ENCODE measurements at places on chromosomes 1 and 21.

DNA sequence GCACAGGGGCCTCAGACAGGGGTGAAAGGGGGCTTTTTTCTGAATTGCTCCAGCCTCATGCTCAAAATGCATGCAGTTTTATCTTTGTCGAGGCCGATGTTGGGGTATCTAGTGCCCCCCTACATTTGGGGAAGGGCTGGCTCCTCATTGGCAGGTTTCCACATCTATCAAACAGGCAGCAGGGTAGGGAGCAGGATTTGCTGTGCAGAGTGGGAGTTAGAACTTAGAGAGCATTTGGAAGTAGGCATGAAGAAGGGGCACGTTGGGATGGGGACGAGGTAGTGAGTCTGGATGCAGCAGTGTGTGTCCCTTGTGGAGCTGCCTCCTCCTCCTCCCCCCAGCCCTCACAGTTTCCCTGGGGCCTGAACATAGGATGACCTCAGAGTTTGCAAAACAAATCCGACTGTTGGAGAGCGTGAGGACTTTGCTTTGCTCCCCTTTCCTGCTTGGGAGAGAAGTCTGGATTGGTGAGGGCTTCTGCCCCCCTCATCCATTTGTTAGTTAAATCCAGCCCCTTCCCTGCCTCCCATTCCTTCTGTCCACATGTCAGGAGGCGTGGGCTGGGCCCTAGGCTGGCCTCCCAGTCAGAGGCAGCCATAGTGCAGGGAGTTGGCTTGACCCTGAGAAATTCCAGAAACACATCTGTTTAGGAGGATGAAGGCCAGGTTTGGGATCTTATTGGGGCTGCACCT lies 36.9 kb upstream of the GPR37L1 start:
- DNase-seq = no peak

- DNase-seq = no peak
Measured at GRCh38 chr21:44329086-44329889, 9.9 kb downstream of the CFAP410 start.

- DNase-seq = peak; percentile 58
Measured at GRCh38 chr1:21508580-21509350, 458 bp upstream of the ALPL start.

DNA sequence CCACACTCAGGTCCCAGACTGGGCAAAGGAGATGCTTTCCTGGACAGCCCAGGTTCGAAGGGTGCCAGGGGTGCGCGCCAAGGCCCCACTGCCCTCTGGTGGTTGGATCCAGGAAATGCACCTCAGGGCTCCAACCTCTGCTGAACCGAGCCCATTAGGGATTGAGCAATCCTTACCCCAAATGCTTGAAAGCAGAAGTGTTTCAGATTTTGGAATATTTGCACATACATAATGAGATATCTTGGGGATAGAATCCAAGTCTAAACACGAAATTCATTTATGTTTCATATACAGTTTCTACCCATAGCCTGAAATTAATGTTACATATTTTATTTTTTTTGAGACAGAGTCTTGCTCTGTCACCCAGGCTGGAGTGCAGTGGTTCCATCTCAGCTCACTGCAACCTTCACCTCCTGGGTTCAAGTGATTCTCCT lies 57.4 kb downstream of the SLC9A1 start:
- peak; percentile 64 for DNase-seq

GRCh38 chr1:168976267-168976666 lies 130.2 kb upstream of the ATP1B1 start:
- no peak for DNase-seq

DNA sequence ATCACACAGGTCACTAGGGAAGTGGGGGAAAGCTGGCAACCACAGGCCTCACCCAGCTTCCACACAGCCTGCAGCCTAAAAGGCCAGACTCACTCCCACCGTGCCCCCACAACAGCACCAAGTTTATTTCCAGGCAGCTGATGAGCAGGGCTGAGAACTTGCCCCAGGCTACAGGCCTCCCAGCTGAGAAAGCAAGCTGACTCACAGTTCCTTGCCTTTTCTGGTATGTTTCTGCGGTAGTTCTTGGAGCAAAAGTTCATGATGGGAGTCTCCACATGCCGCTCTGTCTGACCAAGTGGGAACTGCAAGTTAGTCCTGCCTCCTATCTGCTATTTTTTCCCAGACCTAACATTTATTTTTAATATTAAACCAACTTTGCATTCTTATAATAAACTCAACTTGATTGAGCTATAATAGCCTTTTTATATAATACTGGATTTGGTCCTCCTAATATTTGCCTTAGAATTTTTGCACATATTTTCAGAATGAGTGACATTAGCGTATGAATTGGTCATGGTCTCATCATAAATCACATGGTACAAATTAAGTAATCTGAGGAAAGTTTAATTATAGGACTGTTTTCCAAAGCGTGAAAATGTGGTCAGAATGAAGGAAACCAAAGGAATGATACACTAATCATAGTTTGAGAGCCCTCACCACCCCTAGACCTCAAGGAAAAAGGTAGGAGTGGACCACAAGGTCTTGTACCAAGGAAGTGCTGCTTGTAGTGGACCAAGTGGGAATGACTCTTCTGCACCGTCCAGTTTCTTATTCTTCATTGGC lies 30.7 kb downstream of the RPAP2 start:
- no peak for DNase-seq

GRCh38 chr1:10947691-10948462 lies 64.6 kb upstream of the TARDBP start:
- no peak for DNase-seq

Data from activated CD4-positive, alpha-beta T cell treated with anti-CD3 and anti-CD28 coated beads for 24 hours (primary cell).